A549 treated with CORT108297 at 1 μM for 4 hours (cell line): ENCODE measurements at places on chromosomes 4 and X. TPM values are rescaled to one million over a fixed set of nuclear protein-coding genes. Genes with fewer than 3 reads are reported as not detected.

The TMEM35A gene
- total RNA-seq = not detected in 5 replicates

The ZNF718 gene
- 0.40 to 0.61 TPM (median 0.58 TPM) in 5 replicates for total RNA-seq

The UGT8 gene
- total RNA-seq = 0.16 to 0.22 TPM (median 0.18 TPM) in 5 replicates

The RTL3 gene
- not detected in 5 replicates for total RNA-seq

The GPR34 gene
- 0.05 TPM in 2 of 5 replicates, not detected in the others for total RNA-seq

The GLOD5 gene
- total RNA-seq = not detected in 5 replicates

The CT45A10 gene
- 0.13 to 0.38 TPM (median 0.32 TPM) in 4 of 5 replicates, not detected in the other for total RNA-seq

The NSUN7 gene
- 0.18 to 0.60 TPM (median 0.35 TPM) in 5 replicates for total RNA-seq

The RNF212 gene
- 2.1 to 3.1 TPM (median 2.5 TPM) in 5 replicates for total RNA-seq

The PABPC5 gene
- 0.06 TPM in 1 of 5 replicates, not detected in the others for total RNA-seq

The CXorf49 gene
- not detected in 5 replicates for total RNA-seq

The SPANXB1 gene
- total RNA-seq = 2.0 to 3.0 TPM (median 3.0 TPM) in 5 replicates

The ZMAT1 gene
- total RNA-seq = 0.08 TPM in 1 of 5 replicates, not detected in the others

The TMPRSS11E gene
- not detected in 5 replicates for total RNA-seq

The HUWE1 gene
- 64.1 to 74.7 TPM (median 70.1 TPM) in 5 replicates for total RNA-seq

The NDNF gene
- not detected in 5 replicates for total RNA-seq

The OTUD6A gene
- total RNA-seq = not detected in 5 replicates

The SLC10A4 gene
- total RNA-seq = 4.7 to 8.0 TPM (median 7.8 TPM) in 5 replicates

The STOX2 gene
- 1.5 to 3.4 TPM (median 2.9 TPM) in 5 replicates for total RNA-seq

The PSAPL1 gene
- total RNA-seq = 0.06 to 0.18 TPM (median 0.12 TPM) in 5 replicates

The YIPF6 gene
- total RNA-seq = 23.4 to 34.0 TPM (median 29.7 TPM) in 5 replicates

The GPC4 gene
- total RNA-seq = 0.02 to 0.06 TPM (median 0.02 TPM) in 3 of 5 replicates, not detected in the others

The RRH gene
- total RNA-seq = 0.06 to 0.22 TPM in 2 of 5 replicates, not detected in the others

The RBMXL3 gene
- not detected in 5 replicates for total RNA-seq

The STATH gene
- total RNA-seq = not detected in 5 replicates

The NWD2 gene
- not detected in 5 replicates for total RNA-seq

The SPANXA1 gene
- 0.16 to 0.42 TPM (median 0.18 TPM) in 3 of 5 replicates, not detected in the others for total RNA-seq

The PCYT1B gene
- not detected in 5 replicates for total RNA-seq

The CLNK gene
- total RNA-seq = not detected in 5 replicates

The PPM1K gene
- 0.65 to 1.3 TPM (median 1.1 TPM) in 5 replicates for total RNA-seq

The CT45A3 gene
- 0.11 to 0.16 TPM in 2 of 5 replicates, not detected in the others for total RNA-seq

The ZNF630 gene
- total RNA-seq = 0.21 to 0.38 TPM (median 0.26 TPM) in 5 replicates

The RADX gene
- 0.03 to 0.12 TPM (median 0.04 TPM) in 5 replicates for total RNA-seq

The RAB40A gene
- 0.04 TPM in 1 of 5 replicates, not detected in the others for total RNA-seq

The SULT1B1 gene
- 0.01 to 0.05 TPM (median 0.03 TPM) in 4 of 5 replicates, not detected in the other for total RNA-seq

The ZFP92 gene
- total RNA-seq = 0.35 to 0.65 TPM (median 0.60 TPM) in 5 replicates

The TMEM150C gene
- total RNA-seq = 0.65 to 1.6 TPM (median 1.2 TPM) in 5 replicates

The XG gene
- 0.07 to 0.09 TPM in 2 of 5 replicates, not detected in the others for total RNA-seq

The ODAM gene
- total RNA-seq = not detected in 5 replicates

The ASB12 gene
- not detected in 5 replicates for total RNA-seq

The RS1 gene
- total RNA-seq = not detected in 5 replicates

The PDZD4 gene
- 2.2 to 4.3 TPM (median 3.6 TPM) in 5 replicates for total RNA-seq

The HOPX gene
- total RNA-seq = not detected in 5 replicates

The MAGEC2 gene
- total RNA-seq = not detected in 5 replicates

The F9 gene
- not detected in 5 replicates for total RNA-seq

The MAGEB2 gene
- not detected in 5 replicates for total RNA-seq

The SCFD2 gene
- total RNA-seq = 6.8 to 8.6 TPM (median 7.2 TPM) in 5 replicates

The ENPP6 gene
- total RNA-seq = not detected in 5 replicates

The NAA11 gene
- not detected in 5 replicates for total RNA-seq

The HSFX1 gene
- 0.22 to 0.49 TPM (median 0.36 TPM) in 5 replicates for total RNA-seq

The WNK3 gene
- 0.01 TPM in 2 of 5 replicates, not detected in the others for total RNA-seq

The AMTN gene
- total RNA-seq = 0.20 TPM in 1 of 5 replicates, not detected in the others

The MND1 gene
- 11.9 to 18.1 TPM (median 13.1 TPM) in 5 replicates for total RNA-seq

The ATP7A gene
- total RNA-seq = 2.5 to 3.4 TPM (median 3.1 TPM) in 5 replicates

The PIR gene
- 50.2 to 56.4 TPM (median 54.1 TPM) in 5 replicates for total RNA-seq
